Right renal cortex interstitium (tissue), 3 donors: ENCODE measurements at places on chromosomes 3 and 15. TPM values are rescaled to one million over a fixed set of nuclear protein-coding genes. Genes with fewer than 3 reads are reported as not detected.

SPSB4 gene
- 14.1 TPM for polyA plus RNA-seq

DNA sequence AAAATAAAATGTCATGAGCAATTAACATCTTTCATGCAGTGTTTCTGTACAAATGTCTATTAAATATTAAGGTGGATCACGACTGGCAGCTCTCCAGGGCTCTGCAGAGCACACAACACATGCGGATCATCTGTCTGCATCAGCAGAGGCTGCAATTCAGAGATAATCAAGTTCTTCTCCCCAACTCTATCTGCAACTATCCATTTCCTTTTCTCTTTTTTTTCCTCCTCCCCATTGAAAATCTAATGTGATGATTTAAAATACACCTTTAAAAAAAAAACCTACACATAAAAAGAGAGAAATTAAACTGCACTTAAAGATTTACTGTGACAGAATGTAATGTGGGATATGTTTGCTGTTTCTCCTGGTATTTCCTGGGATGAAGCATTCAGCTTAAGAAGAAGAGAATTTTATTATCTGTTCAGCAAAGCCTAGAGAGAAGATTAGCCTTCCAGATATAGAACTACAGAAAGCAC is 352.6 kb upstream of the CCDC54 start:
- DNase-seq, result no peak

DNA sequence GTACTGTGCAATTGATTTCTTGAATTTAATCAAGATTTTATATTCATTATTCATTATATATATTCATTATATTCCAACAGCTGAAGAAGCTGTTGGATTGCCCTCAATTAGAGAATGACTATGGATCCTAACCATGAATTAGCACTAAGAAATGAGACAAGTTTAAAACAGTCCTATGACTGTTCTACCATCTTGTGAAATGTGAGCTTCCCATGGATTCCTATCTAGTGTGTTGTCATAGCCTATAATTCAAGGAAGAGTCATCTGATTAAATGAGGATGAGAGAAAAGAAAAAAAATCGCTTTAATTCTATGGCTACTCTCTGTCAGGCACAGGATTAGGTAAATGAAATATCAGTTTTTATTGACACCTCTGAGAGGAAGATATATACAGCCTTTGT is 696.6 kb upstream of the NAALADL2 start:
- no peak for DNase-seq

POLQ gene
- 4.9 TPM for polyA plus RNA-seq

DNA sequence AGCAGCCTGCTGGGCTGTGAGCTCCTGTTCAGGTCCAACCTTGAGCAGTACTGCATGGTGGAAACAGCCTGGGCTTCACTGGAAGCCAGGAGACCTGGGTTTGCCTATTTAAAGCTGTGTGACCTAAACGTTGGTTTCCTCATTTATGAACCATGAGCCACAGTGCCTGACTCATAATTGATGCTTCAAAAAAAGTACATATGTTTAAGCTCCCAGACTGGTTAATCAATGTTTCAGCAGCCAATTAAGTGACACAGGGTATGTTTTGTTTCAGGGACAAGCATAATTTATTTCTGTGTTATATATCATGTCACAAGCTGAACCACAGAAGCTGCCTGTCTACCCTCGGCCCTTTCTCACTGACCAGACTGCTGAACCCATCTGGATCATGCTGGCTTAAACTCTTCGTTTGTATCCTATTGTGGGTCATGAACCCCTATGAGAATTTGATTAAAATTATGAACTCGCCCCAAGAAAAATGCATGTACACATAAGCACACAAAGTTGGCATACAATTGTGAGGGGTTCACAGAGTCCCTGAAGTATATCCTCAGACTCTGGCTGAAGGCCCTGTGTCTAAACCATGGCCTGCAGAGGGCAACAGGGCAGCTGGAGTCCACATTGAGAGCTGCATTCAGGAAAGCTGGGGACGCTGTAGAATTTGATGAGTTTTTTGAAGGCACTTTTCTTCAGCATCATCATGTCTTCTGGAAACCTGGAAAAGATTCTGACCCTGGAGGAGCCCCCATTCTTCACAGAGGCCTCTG is 23.7 kb downstream of the HDC start:
- DNase-seq, result no peak

DNA sequence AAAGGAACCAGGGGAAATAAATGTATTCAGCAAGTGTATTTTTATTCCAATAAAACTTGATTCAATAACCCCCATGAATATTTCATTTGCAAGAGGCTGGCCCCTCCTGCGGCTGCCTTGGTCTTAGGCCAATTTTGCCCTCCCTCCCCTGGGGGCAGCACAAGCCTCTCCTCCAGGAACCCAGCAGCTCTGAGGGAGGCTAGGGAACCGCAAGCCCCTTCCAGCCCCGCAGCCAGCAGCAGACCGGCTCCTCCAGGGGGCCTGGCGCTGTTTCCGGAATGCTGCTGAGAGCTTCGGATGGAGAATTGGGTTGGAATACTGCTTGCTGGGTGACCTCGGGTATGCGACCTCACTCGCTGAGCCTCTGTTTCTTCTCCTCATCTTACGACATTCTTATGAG is 150.1 kb downstream of the RAB11A start:
- no peak for DNase-seq

C3orf49 gene
- polyA plus RNA-seq, result 0.72 TPM

FAM174B gene
- 35.3 TPM for polyA plus RNA-seq

DET1 gene
- 15.0 TPM for polyA plus RNA-seq
